ENCODE measurements at places on chromosomes 7 and 10. TPM values are rescaled to one million over a fixed set of nuclear protein-coding genes. Genes with fewer than 3 reads are reported as not detected.
A peak's percentile ranks its signal among the peaks of the same experiment; 100 is the strongest.

DNA sequence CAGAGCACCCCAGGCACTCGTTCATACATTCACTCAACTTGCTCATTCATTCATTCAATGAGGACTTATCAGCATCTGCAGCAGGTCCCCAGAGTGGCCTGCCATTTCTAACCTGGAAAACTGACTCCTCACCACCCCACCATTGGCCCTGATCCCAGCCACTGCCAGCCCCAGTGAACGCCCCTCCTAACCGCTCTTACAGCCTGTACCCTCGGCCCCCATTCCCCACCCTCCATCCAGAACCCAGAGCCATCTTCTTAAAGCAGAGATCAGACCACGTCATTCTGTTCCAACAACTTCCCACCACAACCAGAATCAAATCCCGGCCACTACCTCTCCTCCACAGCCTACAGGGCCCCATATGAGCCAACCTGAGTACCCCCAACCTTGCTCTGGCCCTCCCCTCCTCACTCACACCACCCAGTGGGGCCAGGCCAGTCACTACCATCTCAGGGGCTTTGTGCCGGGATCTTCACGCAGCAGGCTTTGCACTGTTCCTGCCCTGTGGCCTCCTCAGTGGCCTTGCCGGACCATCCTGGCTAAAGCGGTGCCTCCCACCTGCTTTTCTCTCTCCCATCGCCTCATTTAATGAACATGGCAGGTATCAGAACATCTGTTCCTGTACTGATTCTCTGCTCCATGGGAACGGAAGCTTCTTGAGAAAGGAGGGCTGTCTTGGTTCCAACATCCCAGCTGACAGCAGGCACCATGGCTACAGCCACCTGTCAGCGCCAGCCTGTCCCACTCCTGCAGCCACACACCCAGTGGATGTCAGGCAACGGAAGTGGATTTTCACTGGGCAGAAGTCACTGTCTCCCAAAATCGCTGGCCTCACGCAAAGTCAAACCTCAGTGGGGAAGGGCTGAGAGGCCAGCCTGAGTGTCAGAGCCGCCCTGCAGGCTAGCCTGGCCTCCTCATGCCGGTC is 45.4 kb downstream of the FAM53B start:
- no peak for DNase-seq

- no peak for DNase-seq
Observed at GRCh38 chr7:95421847-95422444, 12.9 kb downstream of the PON2 start.

- no peak for DNase-seq
Observed at GRCh38 chr10:120328647-120329046, 128.4 kb upstream of the PLPP4 start.

Gene CC2D2B
- not detected for total RNA-seq

DNA sequence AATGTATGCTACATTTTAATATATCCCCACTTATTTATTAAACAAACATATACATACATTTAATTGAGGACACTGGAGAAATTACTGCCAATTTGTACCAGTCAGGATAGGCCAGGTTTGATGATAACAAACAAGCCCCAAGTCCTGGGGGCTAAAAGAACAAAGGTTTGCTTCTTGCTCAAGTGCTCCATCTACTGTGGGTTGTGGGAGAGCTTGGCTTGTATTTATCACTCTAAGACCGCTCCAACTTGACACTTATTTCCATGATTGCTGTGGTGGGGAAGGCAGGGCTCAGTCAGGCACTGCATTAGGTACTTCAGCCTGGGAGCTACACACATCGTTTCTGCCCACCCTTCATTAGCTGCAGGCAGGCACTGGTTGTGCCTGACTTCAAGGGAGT is 136.6 kb upstream of the ZNF32 start:
- DNase-seq, result no peak

Gene CYP3A7
- not detected for total RNA-seq

GRCh38 chr10:86632951-86633350 is 21.4 kb upstream of the OPN4 start:
- no peak for DNase-seq

- DNase-seq, result no peak
Observed at GRCh38 chr10:43257347-43258210, 9.3 kb downstream of the RASGEF1A start.

DNA sequence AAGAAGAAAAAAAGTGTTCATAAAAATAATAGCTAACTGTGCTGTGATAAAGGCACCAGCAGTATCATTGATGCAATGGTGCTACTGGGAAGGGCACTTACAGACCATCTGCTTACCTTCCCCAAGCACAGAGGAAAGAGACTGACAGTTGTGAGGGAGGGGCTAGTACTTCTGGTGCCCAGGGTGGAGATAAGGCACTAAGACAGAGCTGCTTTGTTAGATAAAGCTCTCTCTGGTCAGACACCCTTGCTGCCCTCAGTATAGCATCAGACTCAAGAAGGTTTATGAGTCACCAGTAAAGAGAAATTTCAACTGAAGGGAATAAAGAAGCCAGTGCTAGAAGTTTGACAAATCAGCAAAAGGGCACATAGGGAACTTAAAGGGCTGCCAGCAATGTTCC is 325.6 kb downstream of the HPSE2 start:
- DNase-seq, result no peak

Gene CUBN
- total RNA-seq, result 0.26 TPM

Gene ASB4
- total RNA-seq, result under 0.01 TPM

Gene NODAL
- total RNA-seq, result not detected

Gene POLR2J3
- total RNA-seq, result 25.5 TPM

DNA sequence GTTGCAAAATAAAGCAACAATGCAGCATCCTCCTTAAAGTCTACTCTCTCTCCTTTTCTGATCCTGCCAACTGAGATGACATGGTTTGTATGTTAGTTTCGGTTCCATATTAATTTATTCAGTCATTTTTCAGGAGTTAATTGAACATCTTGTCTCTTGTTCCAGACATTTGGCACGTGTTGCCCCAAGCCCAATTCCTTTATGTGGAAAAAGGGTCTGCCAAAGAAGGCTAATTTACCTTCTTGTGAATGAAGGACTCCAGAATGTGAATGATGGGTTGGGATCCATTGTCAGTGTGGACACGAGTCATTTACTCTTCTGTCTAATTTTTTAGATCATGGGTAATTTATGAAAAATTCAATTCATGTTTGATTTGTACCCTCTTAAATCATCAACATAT is 350.9 kb upstream of the LRGUK start:
- DNase-seq, result no peak

Gene NKX2-3
- not detected for total RNA-seq

DNA sequence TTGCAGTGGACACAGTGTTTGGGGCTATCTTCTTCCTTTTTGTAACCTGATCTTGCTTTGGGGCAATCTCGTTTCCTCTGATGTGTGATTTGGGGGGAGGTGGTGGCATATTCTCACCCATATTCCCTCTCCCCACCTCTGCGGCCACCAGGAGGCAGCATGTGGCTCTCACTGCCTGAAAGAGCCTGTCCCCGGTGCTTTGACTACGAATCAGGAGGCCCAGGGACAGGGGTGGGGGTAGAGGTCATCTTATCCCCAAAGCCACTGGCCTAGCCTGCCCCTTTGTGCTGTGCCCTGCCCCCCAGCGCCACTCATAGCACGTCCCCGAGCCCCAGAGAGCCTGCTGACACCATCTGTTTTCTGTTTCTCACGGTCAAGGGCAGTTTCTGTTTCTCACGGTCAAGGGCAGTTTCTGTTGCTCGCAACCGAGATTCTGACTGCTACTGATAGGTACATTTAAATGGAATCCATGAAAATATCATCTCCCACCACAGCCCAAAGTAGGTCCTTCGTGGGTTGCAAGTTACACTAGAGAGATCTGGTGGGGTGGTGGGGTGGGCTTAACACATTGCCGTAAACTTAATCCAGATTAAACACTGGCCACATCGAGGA is 28.2 kb downstream of the PHYH start:
- peak; percentile 4 for DNase-seq

GRCh38 chr7:142870566-142871259 is 14.8 kb downstream of the TRPV6 start:
- DNase-seq, result no peak

DNA sequence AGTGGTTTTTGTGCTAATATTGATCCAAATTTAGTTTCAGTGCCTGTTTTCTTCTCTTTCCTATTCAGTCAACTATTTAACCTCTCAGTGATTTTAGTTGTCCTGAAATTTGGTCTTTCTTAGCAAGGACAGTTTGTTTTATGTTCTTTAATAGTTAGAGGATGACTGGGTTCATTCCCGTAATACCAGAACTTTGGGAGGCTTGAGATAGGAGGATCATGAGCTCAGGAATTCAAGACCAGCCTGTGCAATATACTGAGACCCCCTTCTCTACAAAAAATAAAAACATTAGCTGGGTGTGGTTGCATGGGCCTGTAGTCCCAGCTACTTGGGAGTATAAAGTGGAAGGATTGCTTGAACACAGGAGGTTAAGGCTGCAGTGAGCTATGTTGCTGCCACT is 148.3 kb downstream of the EXOC4 start:
- no peak for DNase-seq

- peak; percentile 92 for DNase-seq
Observed at GRCh38 chr10:75107756-75108683, 3.4 kb upstream of the SAMD8 start.

All from bronchial epithelial cell (primary cell).